ENCODE measurements at places on chromosomes 16 and 17.

DNA sequence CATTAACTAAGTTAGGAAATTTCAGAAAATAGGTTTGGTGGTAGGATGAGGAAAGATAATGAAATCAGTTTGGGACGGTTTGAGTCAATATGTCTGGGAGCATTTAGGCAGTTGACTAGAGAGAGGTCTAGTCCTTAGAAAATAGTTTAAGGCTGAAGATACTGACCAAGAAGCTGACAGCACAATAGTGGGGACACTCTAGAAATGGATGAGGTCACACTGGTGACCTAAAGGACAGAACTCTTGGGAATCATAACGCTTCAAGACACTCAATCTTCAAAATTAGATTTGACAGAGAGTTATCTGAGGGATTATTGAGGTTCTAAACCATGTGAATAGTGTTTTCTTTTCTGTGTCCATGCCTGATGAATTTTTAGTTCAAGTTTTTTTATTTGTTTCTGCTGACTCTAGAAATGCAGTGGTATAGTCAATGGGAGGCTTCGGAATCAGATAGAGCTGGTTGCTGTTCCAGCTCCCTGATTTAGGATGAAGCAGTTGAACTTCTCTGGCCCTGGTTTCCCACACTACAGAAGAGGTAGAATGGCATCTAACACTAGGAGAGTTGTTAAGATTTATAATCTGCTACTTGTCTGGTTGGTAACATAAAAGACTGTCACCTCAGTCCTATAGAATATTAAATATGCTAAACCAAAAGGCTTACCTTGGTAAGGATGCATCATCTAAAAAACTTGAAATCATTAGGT is 29.7 kb downstream of the MMD start:
- no peak for DNase-seq

DNA sequence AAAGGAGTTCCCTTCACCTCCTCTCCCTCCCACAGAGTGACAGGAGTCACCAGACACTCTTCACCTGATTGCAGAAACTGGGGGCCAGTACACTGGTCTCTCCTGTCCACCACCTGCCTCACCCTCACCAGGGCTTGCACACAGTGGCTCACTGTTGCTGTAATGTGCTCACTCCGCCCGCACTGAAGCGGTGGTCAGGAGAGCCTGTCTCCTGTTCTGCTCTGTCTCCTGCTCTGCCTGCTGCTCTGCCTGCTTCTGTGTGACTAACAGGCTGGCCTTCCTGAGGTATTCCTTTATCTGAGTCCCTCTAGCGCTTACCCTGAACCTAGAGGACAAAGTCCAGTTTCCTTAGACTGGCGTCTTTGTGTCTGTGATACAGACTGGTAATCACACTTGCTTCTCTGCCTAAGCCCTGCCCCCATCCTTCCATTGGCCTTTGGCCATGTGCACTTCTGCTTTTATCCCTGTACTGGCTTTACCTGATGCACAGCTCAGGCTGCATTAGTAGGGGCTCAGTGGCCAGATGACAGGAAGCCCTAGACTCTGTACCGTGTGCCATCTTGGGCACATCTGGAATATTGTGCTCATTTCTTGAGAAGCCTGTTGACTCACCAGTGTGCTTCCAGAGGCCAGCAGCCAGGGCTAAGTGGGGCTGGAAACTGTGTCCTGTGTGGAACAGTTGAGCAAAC is 13.3 kb downstream of the PROCA1 start:
- DNase-seq = no peak

DNA sequence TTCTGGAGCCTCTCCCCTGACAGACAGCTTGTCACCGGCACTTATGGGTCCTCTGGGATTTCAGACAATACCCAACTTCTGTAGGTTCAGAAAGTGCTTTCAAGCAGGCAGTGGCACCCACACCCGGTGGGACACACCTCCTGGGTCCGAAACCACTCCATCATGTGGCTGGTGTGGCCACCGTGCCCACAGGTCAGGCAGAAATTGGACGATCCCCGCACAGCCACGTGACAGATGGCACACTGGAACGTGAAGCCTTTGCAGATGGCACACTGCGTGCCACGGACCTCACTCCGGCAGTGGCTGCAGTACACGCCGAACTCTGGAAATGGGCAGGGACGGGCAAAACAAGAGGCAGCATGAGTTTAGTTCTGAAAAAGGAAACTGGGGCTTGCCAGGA is 99.5 kb upstream of the FA2H start:
- no peak for DNase-seq

GRCh38 chr16:49473773-49474172 is 100.2 kb downstream of the C16orf78 start:
- no peak for DNase-seq

- DNase-seq = no peak
Observed at GRCh38 chr16:84897911-84898377, 78.2 kb downstream of the CRISPLD2 start.

DNA sequence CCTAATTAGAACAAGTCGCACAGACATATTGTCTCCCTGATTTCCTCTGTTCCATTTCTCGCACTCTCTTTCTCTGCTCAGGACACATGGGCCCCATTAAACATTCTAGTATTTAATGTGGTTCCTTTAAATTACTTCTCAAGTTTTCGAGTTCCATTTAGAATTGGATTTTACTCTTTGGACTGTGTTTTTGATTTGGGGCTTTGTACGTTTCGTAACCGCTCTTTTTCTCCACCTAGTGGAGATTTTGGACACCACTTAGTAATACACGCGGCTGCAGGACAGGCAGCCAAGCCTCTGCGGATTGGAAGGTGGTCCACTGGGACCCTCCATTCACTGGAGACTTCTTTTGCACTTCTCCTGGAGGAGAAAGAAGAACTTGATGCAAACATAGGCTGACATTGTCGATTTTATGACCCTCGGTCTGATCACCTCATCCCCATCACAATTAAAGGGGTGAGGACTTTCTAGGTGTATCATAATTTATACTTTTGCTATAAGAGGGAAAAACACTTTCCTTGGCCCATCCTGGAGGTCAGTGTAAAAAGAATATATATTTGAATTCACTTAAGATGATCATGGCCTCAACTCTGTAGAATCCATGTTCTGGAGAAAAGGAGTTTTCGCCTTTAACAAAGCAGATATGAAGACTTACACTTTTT is 85.7 kb downstream of the NOG start:
- DNase-seq = peak; percentile 66

DNA sequence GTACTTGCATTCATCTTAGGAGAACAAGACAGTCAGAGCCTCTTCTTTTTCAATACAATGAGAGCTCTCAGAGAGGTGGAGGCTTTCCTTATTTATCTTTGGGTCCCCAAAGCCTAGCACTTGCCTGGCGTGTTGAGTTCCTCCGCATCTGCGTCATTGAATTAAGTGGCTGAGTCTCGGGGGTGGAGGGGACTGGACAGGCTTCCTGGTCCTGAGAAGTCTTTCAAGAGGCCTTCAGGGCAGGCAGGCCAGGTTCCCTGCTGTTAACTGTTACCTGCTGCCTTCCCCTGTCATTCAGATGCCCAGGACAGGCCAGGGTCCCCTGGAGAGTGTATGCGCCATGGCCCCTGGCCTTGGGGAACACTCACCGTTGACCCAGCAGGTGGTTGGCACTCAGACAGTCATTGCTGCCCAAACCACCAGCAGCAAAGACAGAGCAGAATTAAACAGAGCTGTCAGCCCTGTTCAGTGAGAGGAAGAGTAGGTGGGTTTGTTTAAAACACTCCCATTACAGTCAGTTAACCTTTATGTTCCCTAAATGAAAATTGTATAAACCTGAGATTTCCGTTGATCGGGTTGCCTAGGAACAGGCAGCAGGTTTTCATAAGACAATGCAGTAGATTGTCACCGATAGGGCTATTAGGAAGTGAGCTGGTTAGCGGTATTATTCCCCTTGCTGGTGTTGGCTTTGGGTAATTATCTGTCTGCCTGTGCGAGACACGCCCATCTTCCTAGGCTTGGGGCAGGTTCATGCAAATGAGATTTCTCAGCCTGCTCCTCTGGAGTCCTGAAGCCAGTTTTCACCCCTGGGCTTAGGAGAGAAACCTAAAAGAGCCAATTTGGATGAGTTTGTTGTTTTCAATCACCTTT is 132.7 kb downstream of the CCDC182 start:
- DNase-seq = peak; percentile 15

- DNase-seq = no peak
Observed at GRCh38 chr17:16470265-16470664, 21.7 kb downstream of the LRRC75A start.

GRCh38 chr16:75333721-75334163 is 82.3 kb upstream of the BCAR1 start:
- DNase-seq = no peak
